ENCODE measurements at places on chromosomes 7 and 10.
A peak's percentile ranks its signal among the peaks of the same experiment; 100 is the strongest.

- no peak for ATAC-seq
Observed at GRCh38 chr10:83685458-83685857, 453.9 kb upstream of the GHITM start.

- ATAC-seq, result no peak
Observed at GRCh38 chr7:79740076-79740475, 286.6 kb upstream of the MAGI2 start.

DNA sequence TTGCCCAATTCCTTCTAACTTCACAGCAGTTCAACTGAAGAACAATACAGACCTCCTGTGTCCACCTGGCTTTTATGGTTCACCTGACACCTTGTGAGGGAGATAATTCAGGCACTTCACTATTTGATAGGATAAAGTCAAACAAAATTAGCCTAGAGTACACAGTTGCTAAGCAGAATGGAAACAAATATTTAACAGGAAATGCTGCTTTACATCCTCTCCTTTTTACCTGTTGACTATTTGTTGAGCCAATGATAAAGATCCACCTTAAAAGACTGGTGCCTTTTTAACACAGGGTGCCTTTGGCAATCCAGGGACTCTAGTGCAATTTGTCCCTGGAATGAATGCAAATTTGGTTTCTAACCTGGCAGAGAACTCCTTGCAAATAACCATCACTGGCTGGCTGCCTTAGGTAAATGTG lies 39.8 kb downstream of the ITPRID1 start:
- ATAC-seq, result no peak

GRCh38 chr10:130960531-130960930 lies 351.0 kb downstream of the TCERG1L start:
- ATAC-seq, result no peak

DNA sequence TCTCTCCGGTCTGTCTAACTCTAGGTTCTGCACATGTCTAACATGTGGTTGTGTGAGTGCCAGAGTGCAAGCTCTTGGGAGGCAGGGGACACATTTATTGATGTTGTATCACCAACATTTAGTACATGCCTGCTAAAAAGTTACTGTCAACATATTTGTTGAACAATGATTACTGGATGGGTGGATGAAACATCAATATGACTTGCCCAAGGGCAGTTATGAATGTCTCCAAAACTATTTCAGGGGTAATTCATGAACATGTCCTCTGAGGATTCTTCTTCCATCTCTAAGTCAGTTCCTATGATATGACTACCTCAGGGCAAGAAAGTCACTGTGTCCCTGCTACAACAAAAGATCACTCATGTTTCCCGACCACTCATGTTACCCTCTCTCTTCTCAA lies 91.3 kb upstream of the STEAP1B start:
- no peak for ATAC-seq

DNA sequence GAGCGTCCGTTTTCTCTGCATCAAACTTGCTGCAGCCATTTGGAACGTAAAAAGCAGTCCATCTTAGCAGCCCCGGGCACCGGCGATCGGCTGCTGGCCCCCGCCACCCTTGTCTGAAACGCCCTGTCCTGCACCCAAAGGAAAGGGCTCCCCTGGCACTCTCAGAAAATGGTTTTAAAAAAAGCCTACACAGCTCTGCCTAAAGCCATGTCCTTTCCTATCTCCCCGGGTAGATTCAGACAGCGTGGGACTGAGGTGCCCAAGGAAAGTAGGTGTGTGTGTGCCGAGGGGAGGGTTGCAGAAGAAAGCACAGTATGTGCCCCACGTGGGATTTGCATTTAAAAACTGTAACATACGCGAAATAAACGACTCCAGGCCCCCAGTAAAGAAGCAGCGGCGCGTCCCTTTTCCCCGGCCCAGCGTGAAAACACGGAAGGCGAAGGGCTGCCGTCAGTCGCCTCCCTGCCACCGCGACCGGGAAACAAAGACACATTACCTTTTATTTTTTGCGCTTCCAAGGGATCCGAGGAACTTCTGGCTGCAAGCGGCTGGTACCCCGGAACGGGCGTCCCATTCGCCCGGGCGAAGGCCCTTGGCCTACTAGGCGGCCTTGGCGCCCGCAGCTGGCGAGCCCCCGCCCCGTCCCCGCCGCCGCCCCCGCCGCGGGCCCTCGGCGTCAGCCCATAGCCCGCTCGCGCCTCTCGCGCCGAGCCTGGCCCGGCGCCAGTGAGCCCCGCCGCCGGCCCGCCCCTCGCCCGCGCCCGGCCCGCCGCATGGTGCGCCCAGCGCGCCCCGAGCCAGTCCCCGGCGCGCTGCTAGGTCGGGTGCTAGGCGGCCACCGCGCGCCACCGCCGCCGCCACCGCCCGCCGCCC lies 304.6 kb downstream of the PRPF18 start:
- peak; percentile 12 for ATAC-seq

- ATAC-seq, result no peak
Observed at GRCh38 chr7:10720042-10720441, 253.6 kb upstream of the PHF14 start.

DNA sequence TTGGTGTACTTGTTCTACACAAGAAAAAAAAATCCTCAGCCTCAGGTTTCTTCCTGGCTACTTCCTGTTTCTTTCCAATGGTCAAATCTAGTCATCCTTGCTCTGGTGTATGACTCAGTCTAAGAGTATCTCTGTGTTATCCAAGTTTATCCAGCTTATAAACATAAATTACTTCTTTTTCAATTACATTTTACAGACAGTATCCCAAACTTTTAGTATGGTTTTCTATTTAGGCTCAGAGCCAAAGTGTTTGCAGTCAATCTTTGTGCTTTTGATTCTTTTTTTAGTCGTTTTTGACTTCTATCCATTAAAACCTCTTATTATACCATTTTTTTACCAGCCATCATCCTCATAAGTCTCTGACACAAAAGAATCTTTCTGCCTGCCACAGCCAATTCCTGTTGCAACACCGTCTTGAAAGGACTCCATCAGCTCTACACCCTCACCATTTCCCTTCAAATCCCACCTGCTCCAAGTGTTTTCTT lies 294.6 kb downstream of the PTEN start:
- ATAC-seq, result no peak

- ATAC-seq, result no peak
Observed at GRCh38 chr10:48520594-48520993, 84.3 kb downstream of the ARHGAP22 start.

- ATAC-seq, result no peak
Observed at GRCh38 chr10:43077421-43078171, 727 bp downstream of the RET start.

GRCh38 chr7:27161214-27161720 lies 4.1 kb downstream of the HOXA9 start:
- no peak for ATAC-seq

DNA sequence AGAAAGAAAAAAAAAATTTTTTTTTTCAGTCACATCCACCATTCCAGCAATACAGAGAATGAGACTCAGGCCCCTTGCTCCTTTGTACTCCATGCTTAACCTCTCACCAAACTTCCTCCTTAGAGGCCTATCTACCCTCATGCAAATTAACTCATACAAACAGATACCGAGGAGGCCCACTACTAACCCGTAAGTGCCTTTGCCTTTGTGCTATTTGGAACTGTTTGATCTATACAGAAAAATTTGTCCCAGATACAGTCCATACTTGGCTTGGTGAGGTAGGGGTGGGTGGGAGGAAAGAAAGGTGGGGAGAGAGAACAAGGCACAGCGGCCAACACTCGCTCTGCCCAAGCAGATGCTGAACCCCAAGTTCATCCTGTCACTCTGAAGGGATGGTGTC lies 87.8 kb upstream of the DUSP5 start:
- ATAC-seq, result no peak

DNA sequence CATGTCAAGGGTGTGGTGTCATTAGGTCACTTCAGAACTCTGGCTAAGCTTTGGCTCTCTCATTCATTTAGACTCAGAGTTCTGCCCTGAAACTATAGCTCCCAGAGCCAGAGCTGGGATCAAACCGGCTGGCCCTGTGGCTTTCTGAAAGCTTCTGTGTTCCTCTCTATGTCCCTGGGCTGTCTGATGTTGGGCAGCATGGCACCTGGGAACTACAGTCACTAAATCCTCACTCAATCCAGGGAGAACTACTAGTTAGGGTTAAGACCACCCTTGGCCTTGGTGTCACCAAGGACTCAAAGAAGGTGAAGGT lies 13.2 kb downstream of the ATG9B start:
- no peak for ATAC-seq

DNA sequence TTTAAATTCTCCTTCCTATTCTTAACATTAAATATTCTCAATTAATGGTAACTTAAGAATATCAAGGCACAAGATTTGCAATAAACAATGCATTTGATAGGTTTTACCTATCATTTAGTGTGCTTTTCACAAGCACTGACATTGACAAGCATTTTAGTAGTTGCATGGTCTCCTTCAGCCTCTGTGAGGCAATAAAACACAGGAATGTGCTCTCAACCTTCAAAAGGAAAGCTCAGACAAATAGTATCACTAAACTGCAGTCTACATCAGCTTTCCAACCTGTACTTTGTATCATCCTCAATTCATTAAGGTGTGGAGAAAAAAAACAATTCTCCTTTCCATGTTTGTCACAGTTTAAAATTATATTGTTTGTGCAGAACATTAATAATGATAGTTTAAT lies 51.1 kb upstream of the TSPAN13 start:
- no peak for ATAC-seq

DNA sequence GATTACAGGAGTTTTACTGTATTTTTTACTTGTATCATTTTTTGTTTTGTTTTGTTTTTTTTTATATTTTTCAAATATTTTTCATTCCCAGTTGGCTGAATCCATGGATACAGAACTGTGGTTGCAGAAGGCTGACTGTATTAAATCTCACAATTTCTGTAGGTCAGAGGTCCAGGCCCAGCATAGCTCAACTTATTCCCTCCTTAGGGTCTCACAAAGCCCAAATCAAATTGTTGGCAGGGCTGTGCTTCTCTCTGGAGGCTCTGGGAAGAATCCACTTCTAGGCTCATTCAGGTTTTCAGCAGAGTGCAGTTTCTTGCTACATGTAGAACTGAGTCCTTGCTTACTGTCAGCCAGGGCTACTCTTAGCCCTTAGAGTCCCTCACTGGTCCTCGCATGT lies 22.6 kb downstream of the TSPAN14 start:
- ATAC-seq, result no peak

DNA sequence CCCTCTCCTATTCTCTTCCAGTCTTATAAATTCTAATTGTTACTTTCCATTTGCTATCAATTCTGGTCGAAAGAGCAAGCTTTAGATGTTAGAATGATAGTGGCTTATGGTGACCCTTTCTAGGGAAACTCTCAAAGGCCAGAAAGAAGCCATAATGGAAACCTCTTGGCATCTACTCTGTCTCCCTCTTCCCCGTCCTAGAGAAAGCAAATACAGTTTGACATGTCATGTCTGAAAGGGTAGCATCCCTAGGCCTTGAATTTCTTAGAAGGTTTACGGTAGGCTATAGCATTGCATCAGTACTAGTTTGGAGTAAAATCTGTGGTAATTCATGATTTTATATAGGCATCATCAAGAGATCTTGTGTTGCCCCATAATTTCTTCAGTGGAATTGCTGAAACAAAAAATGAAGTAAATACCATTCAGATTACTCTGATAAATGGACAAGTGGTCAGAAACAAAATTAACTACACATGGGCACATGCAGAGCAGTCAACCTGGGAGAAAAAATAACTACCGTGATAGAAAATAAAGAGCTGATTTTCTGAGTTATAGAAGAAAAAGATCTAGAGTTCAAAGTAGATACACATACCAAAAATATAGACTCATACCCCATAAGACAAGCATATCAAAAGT lies 4.4 kb downstream of the PRKAR2B start:
- no peak for ATAC-seq

DNA sequence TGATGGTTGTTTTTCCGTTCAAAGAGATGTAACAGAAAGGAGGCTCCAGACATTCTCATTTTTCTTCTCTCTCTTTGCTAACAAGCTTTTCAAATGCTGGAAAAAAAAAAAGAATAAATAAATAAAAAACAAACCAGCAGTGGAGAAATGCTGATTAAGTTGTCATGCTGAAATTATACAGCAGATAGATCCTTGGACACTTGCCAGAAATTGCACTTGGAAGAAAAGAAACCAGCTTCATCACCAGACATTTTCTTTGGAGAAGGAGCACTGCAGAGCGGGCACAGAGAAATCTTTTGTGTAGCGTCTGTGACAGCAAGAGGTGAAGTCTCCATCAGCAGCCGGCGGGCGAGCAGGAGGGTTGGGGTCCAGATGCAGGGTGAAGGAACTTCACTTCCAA lies 55.8 kb downstream of the CLRN3 start:
- no peak for ATAC-seq

DNA sequence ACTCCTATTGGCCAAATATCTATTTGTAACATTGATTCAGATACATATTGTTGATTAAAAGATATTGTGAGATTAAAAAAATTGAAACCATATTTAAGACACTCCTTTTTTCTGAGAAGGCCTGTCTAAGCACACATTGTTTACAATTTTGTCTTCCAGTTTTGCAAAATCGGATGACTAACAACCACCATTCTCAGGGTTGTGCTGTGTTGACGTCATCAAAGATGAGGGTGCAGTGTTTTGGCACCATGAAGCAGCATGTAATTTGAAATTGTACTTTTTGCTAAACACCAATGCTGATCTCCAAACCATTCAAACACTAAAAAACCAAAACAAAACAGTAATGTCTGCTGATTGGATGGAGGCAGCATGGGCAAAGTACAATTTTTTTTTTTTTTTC lies 7.4 kb downstream of the CREB5 start:
- ATAC-seq, result no peak

DNA sequence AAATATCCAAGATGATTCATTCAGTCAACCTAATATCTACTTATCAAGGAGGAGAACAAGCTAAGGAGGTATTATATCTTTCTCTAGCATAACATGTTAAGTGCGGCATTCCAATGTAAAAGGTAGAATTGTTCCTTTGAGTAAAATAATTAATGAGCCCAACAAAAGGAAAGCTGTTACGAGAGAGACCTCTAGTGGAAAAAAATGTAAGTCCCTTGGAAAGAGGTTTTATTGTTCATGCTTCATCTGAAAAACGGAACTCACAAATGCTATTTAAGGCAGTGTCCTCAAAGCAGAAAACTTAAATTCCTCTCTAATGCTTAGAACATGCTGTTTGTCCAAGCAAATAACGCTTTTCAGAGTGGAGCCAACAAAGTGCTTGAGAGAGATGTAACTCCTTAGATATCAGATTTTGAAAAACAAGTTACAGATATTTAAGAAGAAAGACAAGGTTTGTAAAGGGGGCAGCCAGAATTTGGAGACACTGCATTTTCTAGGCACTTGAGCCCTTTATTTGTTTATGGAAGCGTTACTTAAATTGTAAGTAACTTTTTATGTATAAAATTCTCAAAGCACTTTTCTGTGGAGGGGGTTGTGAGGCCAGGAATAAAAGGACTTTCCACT lies 119.9 kb downstream of the TFEC start:
- ATAC-seq, result no peak

- ATAC-seq, result no peak
Observed at GRCh38 chr10:133237588-133238465, at the start of gene VENTX. VENTX (plus strand) TSS chr10:133237855; CDS start chr10:133237915, 60 bp downstream.

- ATAC-seq, result no peak
Observed at GRCh38 chr7:112262855-112263487, 56.5 kb downstream of the ZNF277 start.

- no peak for ATAC-seq
Observed at GRCh38 chr7:130352194-130353074, 7.8 kb downstream of the CPA5 start.

- no peak for ATAC-seq
Observed at GRCh38 chr10:132836832-132837540, 51.0 kb upstream of the NKX6-2 start.

- no peak for ATAC-seq
Observed at GRCh38 chr7:110621289-110621688, 469.6 kb upstream of the LRRN3 start.

Data from activated CD4-positive, CD25-positive, alpha-beta regulatory T cell treated with anti-CD3 and anti-CD28 coated beads, Interleukin-2, amount 50 U/mL, for 24 hours (primary cell).